ENCODE measurements at places on chromosomes 2 and 18.
A peak's percentile ranks its signal among the peaks of the same experiment; 100 is the strongest.

DNA sequence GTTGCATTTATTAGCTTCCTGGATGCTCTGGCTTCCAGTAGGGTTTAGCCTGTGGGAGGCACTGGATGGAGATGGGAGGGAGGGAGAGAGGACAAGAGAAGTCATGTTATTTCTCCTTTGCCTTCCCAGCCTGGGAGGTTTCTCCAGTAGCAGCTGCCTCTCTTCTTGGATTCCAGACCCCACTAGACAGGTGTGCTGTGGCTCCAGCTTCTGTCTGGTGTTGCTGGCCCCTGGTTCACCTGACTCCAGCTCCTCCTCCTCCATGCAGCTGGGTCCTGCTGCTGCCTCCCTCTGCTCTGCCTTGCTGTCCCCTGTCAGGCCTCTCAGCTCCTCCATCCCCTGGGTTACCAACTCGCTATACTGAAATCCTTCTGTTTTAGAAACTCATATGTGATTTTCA lies 188.9 kb upstream of the TNP1 start:
- DNase-seq = no peak

GRCh38 chr2:112061840-112062239 lies 6.8 kb downstream of the TMEM87B start:
- no peak for DNase-seq

- DNase-seq = peak; percentile 34
Observed at GRCh38 chr2:46187112-46187618, 110.0 kb upstream of the EPAS1 start.

- peak; percentile 21 for DNase-seq
Observed at GRCh38 chr18:3982541-3982940, 472.6 kb downstream of the DLGAP1 start.

GRCh38 chr2:58072102-58072501 lies 25.5 kb downstream of the VRK2 start:
- DNase-seq = no peak

- DNase-seq = no peak
Observed at GRCh38 chr2:32453242-32454062, 96.6 kb downstream of the BIRC6 start.

- no peak for DNase-seq
Observed at GRCh38 chr2:166792808-166793207, 95.5 kb upstream of the XIRP2 start.
